ENCODE measurements at places on chromosomes 4 and X.

GRCh38 chr4:87843936-87844335 is 11.2 kb downstream of the MEPE start:
- DNase-seq = peak; percentile 52

DNA sequence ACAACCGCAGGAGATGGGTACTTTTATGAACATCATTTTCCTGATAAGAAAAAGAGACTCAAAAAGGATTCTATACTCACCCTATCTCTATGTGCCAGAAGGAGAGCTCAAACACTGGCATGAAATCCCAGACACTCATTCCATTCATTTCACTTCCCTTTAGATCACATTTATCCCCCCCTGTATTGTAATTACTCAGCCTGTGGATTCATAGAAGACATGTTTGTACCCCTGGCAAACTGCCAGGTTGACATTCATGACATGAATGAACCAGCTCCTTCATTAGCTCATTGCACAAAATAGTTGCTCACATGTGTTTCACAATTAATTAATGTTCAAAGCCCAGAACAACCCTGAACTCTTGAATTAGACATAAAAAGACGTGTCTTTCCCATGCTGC is 4.9 kb downstream of the SMR3A start:
- DNase-seq = no peak

- DNase-seq = no peak
Measured at GRCh38 chr4:3659131-3659530, 107.1 kb upstream of the ADRA2C start.

DNA sequence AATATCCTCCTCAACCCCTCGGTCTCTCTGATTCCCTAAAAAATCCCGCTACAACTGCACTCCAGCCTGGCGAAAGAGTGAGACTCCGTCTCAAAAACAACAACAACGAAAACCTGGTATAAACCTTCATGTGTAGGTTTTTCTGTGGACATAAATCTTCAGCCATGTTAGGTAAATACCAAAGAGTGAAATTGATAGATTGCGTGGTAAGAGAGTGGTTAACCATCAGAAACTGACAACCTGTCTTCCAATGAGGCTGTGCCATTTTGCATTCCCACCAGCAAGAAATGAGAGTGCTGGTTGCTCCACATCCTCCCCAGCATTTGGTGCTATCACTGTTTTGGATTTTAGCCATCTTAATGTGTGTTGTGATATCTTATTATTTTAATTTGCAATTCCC is 10.9 kb downstream of the TBC1D19 start:
- DNase-seq = no peak

- no peak for DNase-seq
Measured at GRCh38 chr4:118280501-118281218, 72.1 kb downstream of the PRSS12 start.

- peak; percentile 42 for DNase-seq
Measured at GRCh38 chr4:87017580-87018342, 83.0 kb downstream of the AFF1 start.

DNA sequence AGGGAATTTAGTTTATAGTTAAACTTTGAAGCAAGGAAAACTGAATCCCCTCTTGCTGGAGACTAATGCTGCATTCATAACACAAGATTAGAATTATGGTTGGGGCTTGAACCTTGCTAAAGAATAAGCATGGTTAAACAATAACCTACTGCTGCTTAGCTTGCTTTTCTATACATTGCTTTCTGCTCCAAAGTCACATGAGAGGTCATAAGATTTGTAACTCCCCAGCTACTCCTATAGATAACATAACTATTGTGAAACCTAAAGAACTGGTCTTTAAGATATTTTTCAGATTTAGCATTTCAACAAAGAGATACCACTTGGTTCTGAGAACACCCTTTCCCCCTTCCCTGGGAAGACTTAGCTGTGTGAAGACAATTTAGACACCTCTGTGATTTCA is 17.1 kb upstream of the HADH start:
- no peak for DNase-seq

- DNase-seq = no peak
Measured at GRCh38 chr4:38292529-38292928, 332.3 kb downstream of the PTTG2 start.

- no peak for DNase-seq
Measured at GRCh38 chr4:33061727-33062126, 2341.6 kb downstream of the PCDH7 start.

DNA sequence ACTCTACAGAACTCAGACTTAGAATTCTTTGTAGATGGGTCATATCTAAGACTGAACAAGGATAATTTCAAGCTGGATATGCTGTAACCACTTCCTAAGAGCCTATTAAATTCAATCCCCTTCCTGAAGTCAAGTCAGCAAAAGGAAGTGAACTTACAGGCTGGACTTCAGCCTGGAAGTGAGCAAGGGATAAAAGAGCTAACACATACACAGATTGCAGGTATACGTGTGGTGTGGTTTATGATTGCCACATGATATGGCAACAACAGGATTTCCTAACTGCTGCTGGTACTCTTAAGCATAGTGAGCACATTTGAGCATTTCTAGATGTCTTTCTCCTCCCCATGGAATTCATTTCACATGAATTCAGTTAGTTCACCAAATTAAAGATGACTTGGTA is 38.2 kb upstream of the UXT start:
- DNase-seq = no peak

DNA sequence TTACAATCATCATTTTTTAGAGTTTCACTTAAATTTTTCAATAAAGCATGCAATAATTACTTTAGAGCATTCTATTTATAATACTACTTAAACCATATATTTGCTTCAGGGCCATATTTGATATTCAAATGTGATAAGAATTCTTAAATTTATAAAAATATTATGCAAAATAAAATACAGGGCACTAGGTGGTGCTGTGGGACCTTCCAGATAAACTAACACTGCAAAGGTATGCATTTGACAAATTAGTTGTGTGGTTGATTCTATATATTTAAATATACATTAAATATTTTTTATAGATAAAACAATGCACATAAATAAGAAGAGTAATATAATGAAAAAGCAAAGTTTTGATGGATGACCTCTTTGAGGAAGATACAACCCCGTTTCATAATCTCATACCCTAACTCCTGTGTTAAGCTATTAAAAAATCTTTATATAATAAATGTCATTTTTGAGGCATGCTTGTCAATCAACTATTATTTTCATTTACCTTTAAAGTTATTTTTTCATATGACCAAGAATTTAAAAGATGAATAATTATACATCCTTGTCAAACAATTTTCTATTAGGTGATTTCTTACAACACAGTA is 128.4 kb downstream of the REELD1 start:
- no peak for DNase-seq

GRCh38 chr4:15958562-15958961 is 4.4 kb downstream of the FGFBP2 start:
- DNase-seq = no peak

- no peak for DNase-seq
Measured at GRCh38 chrX:70636218-70636617, 191.6 kb downstream of the DLG3 start.

GRCh38 chrX:151596282-151596681 is 32.8 kb downstream of the PASD1 start:
- no peak for DNase-seq

GRCh38 chrX:120790552-120790951 is 85.1 kb downstream of the CT47B1 start:
- no peak for DNase-seq

GRCh38 chrX:153635788-153636668 is 11.0 kb upstream of the DUSP9 start:
- no peak for DNase-seq

DNA sequence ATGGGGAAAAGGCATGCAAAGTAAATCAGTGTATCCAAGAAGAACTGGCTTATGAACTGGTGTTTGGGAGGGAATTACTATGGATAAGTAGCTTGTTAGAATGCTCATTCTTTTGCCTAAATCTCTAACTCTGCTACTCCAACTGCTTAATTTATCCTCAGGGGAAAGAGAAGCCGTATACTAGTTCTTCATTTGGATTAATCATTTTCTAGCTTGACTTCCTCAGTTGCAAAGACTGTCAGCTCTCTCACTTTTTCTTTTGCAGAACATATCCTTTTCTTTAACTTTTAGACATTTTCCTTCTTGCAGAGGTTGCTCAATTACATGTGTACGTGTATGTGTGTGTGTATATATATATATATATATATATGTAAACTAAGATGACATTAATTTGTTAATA is 21.9 kb downstream of the GPRIN3 start:
- DNase-seq = no peak

- no peak for DNase-seq
Measured at GRCh38 chr4:177907736-177908424, 465.6 kb upstream of the AGA start.

- no peak for DNase-seq
Measured at GRCh38 chr4:112673686-112674085, 36.7 kb downstream of the LARP7 start.

- no peak for DNase-seq
Measured at GRCh38 chr4:180394312-180394711, 1848.9 kb upstream of the TENM3 start.

DNA sequence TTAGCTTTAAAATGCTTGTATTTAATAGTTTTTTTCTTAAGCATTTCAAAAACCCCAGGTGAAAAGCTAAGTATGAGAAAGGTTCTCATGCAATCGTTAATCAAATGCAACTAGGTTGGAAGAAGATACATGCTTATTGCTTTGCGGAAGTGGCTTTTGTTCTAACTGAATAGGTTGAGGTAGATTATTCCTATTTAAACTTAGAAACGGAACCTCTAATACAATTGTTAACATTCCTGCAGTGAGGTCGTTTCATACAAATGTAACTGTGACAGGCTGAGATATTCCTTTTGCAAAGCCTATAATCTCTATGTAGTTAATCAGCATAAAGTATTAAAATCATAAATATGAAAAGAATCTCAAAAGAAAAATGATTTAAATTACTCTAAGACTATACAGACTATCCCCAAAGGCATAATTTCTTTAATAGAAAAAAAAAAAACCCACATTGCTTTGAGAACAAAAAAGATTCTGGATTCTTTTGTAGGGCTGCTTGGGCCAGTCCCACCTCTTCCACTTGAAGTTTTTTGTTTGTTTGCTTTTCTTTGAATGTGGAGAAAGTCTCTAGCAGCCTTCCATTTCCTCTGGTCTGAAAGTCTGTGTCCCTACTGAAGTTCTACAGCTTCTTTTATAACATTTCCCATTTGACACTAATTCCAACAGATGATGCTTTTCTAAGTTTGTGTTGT is 25.6 kb upstream of the SORBS2 start:
- DNase-seq = no peak
